ENCODE measurements at places on chromosomes 7 and 10.

DNA sequence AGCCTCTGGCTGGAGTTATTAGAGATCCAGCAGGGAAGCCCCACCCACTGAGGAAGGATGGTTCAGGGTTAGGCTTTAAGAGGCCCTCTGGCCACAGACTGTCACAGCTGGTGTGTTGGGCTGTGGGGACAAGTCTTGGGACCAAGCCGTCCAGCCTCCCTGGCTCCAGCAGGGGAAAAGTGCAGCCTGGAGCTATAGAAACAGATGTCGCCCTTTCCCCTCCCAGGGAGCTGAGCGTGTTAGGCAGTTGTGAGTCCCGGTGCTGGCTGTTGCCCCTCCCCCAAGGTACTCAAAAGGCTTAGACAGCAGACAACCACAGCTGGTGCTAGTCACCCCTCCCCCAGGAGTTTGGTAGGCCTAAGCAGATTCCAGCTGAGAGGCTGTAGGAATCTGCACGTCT is 143.4 kb downstream of the TMEM168 start:
- DNase-seq = peak; percentile 72

- DNase-seq = no peak
Measured at GRCh38 chr10:48608976-48609375, 4.1 kb upstream of the ARHGAP22 start.

DNA sequence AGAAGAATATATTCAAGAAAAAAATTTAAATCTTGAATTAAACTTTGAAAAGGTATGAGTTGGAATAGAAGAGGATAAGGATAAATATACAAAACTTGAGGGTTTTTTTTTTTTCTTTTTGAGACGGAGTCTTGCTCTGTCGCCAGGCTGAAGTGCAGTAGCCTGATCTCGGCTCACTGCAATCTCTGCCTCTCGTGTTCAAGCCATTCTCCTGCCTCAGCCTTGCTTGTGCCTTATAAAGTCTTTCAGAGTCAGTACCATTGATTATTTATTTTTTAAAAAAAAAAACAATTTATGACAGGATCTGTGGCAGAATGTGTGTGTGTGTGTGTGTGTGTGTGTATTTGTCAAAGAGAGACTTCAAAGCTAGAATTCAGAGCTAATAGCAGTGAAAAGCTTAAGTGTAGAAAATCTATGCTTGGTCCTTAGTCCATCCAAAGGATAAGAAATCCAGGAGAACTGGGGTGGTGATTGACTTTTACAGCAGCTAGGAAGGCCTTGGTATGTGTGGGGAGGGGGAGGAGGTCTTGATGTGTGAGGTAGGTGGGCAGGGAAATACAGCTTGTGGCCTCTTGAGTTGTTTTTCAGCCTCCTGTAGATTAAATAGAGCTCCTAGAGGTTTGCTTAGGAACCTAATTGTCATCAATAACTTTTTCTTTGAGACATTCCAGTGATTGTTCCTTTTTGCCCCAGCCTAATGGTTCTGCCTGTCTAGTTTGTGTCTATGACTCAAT is 2.4 kb downstream of the HECTD2 start:
- no peak for DNase-seq

GRCh38 chr10:132722394-132723329 is 63.3 kb downstream of the NKX6-2 start:
- no peak for DNase-seq

DNA sequence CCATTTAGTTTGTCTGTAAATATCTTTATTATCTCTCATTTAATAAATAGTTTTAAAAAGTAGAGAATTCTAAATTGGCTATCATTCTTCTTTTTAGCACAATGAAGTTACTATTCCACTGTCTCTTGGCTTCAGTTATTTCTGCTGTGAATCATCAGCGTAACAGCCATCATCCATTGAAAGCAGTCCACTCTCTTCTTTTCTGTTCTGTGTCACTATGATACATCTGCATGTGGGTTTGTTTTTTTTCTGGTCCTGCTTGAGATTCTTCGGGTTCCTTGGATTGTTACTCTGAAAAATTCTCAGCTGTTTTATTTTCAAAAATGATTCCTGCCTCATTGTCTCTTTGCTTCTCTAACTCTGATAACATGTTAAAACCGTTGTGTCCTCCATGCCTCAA is 52.5 kb downstream of the CSGALNACT2 start:
- DNase-seq = no peak

GRCh38 chr10:48722153-48723145 is 37.8 kb downstream of the WDFY4 start:
- no peak for DNase-seq

DNA sequence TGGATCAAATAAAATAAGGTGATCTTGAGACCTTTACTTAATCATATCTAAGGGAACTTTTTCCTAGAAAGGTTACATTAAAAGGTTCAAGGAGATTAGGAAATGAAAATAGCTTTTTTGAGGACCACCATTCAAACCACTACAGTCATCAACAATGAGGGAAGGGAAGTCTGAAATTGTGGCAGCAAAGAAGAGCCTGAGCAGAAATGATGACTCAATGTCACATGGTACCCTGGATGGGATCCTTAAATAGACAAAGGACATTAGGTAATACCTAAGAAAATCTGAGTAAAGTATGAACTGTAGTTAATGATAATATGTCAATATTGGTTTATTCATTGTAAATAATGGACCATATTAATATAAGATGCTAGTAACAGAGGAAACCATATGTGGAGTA is 236.0 kb downstream of the SEMA3D start:
- DNase-seq = peak; percentile 83

- DNase-seq = no peak
Measured at GRCh38 chr10:17239345-17240085, 11.5 kb downstream of the VIM start.

DNA sequence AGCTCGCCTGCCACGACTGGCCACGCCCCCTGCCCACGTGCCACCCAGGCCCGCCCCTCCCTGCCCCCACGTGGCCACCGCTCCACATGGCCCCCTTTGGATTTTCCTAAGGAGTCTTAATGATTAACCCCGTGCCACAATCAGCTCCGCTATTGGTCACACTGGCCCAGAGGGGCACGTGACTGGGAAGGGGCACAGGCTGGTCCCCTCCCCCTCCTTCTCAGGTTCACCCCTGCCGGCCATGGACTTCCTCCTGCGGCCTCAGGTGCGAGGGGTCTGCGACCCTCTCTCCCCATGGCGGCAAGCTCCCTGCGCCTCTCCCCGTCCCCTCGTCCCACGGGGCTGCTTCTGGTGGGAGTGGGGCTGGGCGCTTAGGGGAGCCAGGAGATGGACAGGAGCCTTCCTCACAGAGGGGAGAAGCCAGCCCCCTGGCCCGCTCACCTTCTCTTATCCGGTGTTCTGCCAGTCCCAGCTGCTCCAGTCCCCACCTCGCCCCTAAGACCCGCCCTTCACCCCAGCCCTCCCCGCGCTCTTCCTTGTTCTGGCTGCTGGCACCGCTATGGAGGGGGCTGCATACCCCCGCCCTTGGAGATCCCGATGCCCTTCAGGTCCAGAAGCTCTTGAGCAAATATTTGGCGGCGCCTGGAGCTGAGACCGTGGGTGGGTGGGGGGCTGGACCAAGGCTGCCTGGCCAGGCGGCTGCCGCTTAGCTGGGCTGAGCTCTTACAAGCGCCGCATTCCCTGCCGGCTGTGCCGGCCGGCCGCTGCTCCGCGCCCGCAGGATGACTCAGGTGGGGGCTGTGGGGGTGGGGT is 3.2 kb downstream of the SLC4A2 start:
- DNase-seq = peak; percentile 100

GRCh38 chr10:52701647-52702046 is 70.9 kb downstream of the MBL2 start:
- DNase-seq = peak; percentile 12

All from DMS53 (cell line).